ENCODE measurements at places on chromosomes 13 and 19.

GRCh38 chr19:45862564-45863334 lies at the start of gene SYMPK:
Gene SYMPK (minus strand): TSS chr19:45863147. CDS start chr19:45854495, 8,652 bp downstream.
- peak; percentile 97 for DNase-seq

DNA sequence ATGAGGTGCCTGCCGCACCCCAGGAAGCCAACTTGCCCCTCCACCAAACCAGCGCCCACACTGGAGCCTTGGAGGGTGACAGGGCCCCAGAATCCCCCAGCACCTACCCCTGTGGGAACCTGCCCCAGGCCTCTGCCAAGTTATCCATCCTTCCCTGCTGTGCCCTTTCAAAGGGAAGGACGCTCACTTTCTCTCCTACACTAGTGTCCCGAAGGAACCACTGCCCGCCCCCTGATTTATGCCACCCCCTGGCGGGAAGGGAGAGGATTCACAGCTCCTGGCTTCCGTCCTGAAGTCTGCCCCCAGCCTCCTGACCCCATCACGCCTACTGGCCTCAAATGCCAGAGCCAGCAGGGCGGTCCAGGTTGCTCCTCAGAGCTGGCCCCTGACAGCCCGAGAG lies 1.4 kb downstream of the EVI5L start:
- DNase-seq = no peak

DNA sequence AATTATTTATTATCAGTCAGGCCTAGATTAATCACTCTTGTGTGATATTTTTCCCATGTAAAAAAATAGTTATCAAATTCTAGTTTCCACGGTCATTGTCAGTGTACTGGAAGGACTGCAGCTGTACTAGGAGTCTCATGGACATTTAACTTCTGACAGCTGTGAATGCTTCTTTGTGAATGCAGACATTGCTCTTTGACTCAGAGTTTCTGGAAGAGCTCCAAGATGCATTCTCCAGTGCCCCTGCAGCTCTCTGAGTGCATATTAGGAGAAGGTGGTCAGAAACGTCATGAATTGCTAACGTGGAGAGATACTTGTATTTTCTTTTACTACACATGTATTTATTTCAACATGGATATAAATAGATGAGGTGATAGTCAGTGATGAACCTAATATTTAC lies 9.7 kb upstream of the SLITRK5 start:
- no peak for DNase-seq

- DNase-seq = no peak
Measured at GRCh38 chr13:98228661-98229341, 51.7 kb upstream of the RNF113B start.

- DNase-seq = no peak
Measured at GRCh38 chr13:40409278-40409677, 257.2 kb downstream of the FOXO1 start.

DNA sequence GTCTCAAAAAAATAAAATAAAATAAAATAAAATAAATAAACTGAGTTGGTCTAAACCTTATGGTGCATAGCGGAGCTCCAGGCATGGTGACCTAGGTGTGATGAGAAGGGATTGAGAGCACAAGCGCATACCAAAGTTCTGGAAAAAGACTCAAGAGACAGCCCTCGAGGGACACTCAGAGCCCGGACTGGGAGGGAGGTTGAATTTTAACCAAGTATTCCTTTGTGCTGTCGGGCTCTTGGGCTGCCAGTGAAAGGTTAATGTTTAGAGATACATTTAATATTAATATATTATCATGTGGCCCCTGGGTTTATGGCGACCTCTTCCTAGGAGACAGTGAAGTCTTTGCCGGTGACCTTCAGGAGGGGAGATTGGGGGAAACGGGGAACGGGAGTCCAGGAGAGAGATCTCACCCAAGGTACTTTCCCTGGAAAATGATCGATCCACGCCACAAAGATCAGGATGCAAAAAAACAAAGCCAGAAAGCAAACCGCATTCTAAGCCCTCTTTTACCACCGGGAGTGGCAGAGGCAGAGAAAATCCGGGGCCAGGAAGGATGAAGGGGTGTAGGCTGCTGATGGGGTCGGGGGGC lies 1.6 kb downstream of the FUT6 start:
- DNase-seq = no peak

DNA sequence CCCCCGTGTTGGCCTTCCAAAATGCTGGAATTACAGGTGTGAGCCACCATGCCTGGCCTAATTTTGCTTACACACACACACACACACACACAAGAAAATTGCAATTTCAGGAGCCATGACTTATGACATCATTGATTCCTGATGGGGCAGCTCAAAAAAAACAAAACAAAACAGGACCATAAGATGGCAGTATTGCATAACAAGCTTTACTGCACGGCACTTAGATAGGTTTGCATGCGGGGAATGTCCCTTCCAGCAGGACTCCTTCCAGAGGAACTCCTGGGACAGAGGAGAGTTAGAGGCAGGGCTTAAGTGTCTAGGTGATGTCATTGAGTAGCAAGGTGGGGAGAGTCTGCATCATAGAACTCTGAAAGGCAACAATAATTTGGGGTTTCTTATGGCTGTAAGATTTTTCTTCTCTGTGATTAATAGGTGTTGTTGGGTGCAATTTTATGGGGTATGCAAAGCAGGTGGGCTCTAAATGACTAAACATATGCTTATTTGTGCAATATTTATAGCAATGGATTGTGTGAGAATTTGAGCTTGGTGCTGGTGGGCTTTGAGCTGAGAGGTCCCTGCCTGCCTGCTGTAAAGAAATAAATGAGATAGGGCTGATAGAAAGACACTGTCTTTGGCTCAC lies 9.0 kb upstream of the ACSBG2 start:
- DNase-seq = no peak

- no peak for DNase-seq
Measured at GRCh38 chr13:104967836-104968630, 1567.4 kb downstream of the EFNB2 start.

GRCh38 chr13:32426191-32426989 lies 1.5 kb downstream of the N4BP2L1 start:
- peak; percentile 42 for DNase-seq

- DNase-seq = no peak
Measured at GRCh38 chr13:24264976-24265375, 44.4 kb upstream of the C1QTNF9 start.

- no peak for DNase-seq
Measured at GRCh38 chr13:27158335-27158734, 13.3 kb downstream of the USP12 start.

- no peak for DNase-seq
Measured at GRCh38 chr19:55930996-55931515, 1.1 kb downstream of the NLRP13 start.

DNA sequence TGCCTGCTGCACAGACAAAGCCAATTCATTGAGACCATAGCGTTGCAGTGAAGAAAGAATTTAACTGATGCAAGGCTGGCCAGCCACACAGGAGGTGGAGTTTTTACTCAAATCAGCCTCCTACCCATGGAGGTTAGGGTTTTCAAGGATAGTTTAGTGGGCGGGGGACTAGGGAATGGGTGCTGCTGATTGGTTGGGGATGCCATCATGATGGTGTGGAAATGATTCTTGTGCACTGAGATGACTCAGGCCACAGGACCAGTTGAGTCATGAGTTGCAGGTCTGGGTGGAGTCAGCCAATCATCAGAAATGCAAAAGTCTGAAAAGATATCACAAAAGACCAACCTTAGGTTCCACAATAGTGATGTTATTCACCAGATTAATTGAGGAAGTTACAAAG lies 359.6 kb downstream of the FOXO1 start:
- DNase-seq = no peak

DNA sequence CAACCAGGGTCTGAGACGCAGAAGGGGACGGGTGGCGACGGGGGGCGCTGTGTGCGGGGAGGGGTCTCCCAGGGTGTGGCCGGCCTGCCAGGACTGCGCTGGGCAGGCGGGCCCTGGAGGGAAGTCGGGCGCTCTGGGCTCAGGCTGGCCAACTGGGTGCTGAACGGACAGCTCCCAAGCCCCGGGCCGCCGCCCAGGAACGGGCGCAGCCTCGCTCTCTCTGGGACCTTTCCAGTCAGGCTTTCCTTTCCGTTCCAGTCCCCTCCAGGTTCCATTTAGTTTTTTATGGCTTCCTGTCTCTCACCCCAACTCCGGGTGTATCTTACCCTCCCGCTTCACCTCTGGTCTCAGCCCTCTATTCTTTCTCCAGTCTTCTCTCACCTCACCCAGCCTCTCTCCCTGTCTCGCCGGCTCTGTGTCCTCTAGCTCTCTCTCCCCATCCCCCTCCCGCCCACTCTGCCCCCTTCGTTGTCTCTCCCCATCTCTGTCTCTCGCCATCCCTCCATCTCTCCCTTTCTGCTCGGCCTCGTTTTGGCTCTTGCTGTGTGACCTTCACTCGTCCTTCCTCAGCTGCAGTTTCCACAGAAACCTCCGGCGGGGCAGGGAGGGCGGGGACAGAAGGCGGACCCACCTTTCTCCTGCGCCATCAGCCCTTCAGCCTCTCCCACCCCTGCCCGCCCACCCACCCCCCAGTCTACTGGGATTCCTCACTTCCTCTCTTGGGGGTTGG lies 3.3 kb upstream of the ATP1A3 start:
- peak; percentile 45 for DNase-seq

DNA sequence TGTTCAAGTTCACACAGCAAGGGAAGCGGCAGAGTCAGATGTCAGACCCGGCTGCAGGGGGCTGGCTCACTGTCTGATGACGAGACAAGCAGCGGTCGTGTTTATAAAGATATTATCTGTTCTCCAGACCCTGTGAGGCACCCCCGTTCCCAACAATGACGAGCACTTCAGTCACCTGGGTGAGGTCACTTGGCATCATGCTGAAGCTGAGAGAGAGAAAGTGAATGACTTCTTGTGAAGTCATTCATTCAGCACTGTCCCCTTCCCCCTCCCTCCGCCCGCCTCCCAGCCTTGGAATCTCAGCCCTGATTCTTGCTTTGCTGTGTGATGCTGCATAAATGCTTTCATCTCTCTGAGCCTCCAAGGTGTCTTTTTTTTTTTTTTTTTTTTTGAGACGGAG lies 4.9 kb upstream of the LYPD3 start:
- DNase-seq = no peak

DNA sequence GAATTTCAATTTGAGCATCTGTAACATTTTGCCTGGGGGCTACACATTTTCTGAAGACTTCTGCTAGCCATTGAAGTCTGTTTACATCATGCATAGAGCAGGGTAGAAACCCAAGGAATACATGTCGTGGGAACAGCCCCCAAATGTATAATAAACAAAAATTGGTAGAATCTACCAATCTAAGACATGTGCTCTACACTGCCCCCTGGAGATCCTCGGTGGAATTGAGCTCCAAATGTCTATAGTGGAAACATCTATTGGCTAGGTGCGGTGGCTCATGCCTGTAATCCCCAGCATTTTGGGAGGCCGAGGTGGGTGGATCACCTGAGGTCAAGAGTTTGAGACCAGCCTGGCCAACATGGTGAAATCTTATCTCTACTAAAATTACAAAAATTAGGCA lies 57.3 kb downstream of the MBD3L2B start:
- DNase-seq = no peak

DNA sequence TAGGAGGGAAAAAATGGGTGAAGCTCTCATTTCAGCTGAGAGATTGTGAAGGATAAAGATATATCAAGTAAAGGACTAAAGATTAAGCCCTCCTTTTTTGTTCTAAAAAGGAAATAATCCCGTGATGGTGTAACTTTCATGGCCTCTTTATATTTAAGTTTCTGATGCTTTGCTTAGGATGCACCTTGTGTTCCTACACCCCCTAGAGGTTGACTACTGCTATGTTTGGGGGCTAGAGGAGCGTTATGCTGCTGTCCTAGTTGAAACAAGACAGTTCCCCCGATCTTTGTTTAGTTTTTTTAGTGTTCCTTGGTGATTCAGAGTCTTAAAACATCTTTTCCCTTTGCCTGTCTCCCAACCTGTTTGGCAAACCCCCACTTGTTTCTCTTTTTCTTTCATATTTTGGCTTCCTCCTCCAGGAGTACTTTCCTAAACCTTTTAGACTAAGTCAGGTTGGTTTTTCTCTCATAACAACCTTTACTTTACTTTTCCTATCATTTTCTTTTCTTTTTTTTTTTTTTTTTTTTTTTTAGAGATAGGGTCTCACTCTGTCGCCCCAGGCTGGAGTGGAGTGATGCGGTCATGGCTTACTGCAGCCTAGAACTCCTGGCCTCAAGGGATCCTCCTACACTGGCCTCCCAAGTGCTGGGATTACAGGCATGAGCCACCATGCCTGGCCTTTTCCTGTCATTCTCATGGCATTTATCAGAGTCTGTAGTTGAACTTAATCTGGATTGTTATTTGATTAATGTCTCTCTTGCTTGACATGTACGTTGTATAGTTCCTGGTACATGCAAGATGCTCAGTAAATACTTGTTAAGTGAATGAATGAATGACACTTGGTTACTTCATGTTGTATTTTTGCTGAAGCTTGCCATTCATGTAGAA lies 2.8 kb downstream of the UBA2 start:
- DNase-seq = peak; percentile 22

- no peak for DNase-seq
Measured at GRCh38 chr13:75961911-75962310, 325.8 kb downstream of the LMO7 start.

DNA sequence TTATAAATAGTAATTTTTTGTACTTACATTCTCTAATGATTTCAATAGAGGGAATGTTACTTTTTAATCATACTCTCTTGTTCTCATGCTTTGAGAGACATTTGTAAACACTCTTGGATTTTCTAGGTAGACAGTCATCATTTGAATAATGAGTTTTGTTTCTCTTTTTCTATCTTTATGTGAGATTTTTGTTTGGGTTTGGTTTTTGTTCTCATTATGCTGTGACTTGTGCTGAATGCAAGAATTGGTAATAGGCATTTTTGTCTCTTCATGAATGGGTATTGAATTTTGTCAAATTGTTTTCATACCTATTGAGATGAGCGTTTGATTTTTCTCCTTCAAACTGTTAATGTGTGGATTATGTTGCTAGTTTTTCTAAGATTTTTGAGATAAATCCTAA lies 56.8 kb upstream of the GPR183 start:
- no peak for DNase-seq

GRCh38 chr13:98999639-98999952 lies 21.7 kb upstream of the DOCK9 start:
- no peak for DNase-seq

DNA sequence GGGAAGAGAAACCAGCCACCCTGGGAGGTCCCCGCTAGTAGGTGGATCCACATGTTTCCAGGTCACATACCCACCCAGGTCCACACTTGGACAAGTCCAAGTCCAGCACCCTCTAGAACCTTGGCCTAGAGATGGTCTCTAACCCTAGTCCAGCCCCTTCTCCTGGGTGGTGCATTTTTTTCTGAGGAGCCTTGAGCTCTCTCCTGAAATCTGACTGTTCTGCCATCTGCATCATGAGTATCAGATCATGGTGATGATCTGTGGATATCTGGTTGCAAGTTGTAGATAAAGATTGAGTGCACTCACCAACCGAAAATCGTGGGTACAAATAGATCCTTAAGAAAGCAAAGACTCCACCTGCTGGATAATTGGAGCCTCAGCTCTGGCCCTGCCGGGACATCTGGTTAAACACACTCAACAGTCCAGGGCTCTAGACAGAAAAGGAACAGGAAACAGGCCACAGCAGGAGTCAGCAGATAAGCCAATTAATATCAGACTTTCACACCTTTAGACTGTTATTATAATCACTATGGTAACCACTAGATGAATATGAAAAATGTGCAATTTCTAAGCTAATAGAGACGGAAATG lies 41.1 kb downstream of the GPR12 start:
- DNase-seq = no peak

All from memory B cell (primary cell).